NCI-H187 treated with DMSO at 0.1 percent for 48 hours (cell line): ENCODE measurements at places on chromosomes 5 and 9.

GRCh38 chr5:54398191-54398590, 57.3 kb upstream of the HSPB3 start:
- DNase-seq, result no peak

- no peak for DNase-seq
These were observed 197.8 kb upstream of the ZNF618 start for GRCh38 chr9:113678119-113678858.

GRCh38 chr9:134337469-134337868, 11.2 kb downstream of the RXRA start:
- no peak for DNase-seq

DNA sequence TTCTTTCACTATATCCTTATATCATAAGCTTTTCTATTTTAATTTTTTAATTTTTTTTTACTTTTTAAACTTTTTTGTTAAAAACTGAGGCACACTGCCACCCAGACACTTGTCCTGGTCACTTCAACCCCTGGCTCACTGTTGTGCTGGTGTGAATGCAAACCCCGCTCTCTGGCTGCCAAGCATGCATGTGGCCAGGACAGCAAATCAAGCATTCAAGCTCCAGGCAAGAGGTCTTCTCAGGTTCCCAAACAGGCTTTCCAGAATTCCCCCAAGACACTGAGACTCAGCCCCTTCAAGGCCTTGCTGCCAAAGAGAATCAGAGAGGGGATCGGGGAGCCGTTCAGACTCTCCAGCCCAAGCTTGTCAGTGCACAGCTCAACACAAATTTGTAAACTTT, 139.9 kb downstream of the FANCC start:
- DNase-seq, result no peak

GRCh38 chr5:148965511-148966265, 97.2 kb downstream of the SH3TC2 start:
- no peak for DNase-seq
